Left hindlimb (tissue), 1 donor: ENCODE measurements at places on chromosomes 11 and 22.

DNA sequence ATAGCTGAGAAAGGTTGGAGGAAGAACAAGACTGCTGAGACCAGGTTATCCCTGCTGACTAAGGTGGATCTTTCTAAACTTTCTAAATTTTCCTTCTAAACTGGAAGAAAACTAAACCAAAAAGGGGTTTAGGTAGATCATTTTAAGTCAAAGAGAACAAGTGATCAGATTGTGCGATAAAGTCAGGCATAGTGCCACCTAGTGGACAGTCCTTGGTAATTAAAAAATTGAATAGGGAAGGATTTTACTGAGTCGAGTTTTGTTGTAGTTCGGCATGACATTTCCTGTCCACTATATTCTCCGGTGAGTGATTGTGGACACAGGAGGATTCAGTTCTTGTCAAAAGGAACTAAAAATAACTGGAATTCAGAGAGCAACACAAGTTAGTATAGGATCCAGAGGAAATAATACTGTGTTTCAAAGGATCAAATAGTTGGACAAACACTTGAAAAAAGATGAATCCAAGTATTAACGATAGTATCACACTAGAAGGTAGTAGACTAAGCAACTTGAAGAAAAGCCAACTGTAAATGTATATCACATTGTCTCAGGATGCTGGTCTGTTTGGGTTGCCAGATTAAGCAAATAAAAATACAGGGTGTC, 1236.4 kb downstream of the FAM181B start:
- no peak for DNase-seq

DNA sequence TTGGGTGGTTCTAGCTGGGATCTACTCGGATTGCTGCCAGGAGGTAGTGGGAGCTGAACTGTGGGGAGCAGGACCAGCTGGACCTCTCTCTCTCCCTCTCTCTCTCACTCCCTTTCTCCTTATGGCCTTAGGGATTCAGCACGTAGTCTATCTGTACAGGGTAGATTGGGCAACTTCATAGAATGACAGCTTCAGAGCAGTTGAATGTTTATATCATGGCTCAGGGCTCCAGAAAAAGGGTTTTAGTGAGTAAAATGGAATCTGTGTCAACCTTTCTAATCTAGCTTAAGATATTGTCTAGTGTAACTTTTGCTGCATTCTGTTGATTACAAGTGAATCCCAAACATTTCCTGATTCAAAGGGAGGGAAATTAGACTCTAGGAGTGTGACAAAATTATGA, 127.7 kb upstream of the PDGFD start:
- no peak for DNase-seq

DNA sequence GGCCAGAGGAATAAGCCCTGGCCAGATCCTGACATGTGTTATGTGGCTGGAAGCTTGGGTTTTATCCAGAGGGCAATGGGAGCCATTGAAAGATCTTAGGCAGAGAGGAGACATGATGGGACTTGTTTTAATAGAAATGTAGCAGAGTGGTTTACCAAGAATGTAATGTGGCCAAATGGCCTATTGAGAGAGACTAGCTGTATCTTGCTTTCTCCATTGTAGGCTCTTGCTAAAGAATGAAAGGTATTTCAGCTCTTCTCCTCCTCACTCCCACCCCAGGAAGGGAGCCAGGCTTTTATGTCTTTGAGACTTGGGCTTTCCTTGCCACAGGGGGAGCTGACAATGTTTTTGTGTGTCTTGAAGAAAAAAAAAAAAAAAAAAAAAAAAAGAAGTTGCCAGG, 82.3 kb downstream of the TRIM29 start:
- no peak for DNase-seq

DNA sequence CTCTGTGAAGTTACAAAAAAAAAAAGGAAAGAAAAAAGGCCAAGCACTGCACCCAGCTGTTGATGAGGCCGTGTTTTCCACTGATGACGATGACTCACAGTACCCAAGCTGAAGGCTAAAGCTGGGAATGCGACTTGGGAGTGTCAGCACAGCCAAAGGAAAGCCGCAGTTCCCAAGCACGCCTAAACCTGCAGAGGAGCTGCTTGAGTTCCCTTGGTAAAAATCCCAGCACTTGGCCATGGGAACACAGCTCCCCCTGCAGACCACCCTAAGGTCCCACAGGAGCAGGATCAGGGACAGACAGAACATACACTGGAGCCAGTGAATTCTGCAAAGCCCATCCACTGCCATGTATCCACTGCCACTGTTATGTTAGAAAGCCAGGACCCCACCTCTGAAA, 39.9 kb downstream of the SERGEF start:
- peak; percentile 68 for DNase-seq

- DNase-seq = no peak
Measured at GRCh38 chr11:12174477-12175143, 64.2 kb downstream of the MICAL2 start.

- no peak for DNase-seq
Measured at GRCh38 chr11:72507050-72507449, 72.7 kb upstream of the CLPB start.

GRCh38 chr11:64724863-64725532, 2.0 kb upstream of the NRXN2 start:
- DNase-seq = no peak

DNA sequence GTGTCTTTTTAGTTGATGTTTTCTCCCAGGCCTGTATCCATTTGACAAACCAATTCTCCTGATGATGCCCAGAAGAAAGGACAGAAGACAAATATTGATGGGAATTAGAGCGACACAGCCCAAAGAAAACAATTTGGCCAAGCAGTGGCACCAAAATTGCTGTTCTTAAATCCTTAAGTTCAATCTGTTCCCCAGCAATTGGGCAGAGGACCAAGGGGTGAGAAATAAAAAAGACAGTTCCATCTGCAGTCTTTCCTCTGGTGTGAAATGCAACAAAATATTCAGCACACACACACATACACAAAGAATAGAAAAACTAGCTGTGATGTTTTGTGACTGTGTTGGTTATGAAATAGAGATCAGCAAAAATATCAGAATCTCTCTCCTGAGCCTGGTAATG, 38.0 kb upstream of the ASPHD2 start:
- no peak for DNase-seq

DNA sequence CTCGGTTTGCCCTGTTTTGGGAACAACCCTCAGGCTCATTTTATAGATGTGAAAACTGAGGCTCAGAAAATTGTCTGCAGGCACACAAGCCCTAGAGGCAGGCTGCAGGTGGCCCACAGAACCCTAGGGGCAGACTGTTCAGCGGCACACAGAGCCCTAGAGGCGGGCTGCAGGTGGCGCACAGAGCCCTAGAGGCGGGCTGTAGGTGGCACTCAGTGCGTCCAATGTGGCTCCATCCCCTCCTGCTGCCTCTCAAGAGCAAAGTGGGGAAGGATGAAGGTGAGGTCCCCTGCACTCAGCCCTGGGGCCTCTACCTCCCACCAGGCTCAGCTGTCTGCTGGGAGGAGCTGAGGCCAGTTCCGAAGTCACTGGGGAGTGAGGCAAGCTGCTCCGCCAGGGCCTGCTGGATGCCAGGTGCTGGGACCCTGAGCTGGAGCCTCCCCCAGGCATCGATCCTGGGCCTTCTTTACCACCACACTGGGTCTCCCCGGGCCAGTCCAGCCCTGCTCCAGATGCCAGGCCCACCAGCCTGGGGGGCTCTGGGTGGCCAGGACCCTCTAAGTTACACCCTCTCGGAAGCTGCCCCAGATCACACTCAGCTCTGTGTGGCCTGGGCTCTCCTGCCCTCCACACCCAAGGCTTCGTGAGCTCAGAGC, 2.3 kb downstream of the ACY3 start:
- DNase-seq = no peak

- DNase-seq = no peak
Measured at GRCh38 chr11:92129811-92130210, 94.8 kb upstream of the FAT3 start.

DNA sequence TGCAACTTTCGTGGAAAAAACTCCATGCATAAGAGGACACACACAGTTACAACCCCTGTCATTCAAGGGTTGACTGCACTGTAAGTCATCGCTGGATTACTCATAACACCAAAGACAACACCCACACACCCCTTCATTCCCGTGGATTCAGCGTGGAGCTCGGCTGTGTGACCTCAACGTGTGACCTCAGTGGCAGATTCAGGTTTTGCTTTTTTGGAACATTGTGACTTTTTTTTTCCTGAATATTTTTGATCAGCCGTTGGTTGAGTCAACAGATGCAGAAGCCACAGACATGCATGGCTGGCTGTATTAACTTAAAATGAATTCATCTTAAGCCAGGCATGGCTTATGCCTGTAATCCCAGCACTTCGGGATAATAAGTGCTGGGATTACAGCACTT, 19.7 kb upstream of the MUC5AC start:
- DNase-seq = no peak

DNA sequence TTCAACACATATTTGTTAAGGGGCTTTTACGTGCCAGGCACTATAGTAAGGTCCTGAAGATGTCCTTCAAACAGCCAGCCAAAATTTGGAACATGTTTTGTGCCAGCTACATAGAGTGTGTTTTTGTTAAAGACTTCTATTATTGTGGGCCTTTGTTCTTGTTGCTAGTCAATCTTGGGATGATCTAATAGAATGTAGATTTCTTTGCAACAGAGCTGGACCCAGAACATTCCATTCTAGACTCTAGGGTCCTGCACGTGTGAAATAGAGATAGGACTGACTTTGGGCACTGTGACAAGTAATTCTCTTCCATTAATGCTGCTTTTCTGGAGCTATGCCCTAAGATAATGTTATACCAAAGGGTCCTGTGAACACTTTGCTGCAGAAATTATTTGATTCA, 16.9 kb upstream of the IPO7 start:
- DNase-seq = no peak

DNA sequence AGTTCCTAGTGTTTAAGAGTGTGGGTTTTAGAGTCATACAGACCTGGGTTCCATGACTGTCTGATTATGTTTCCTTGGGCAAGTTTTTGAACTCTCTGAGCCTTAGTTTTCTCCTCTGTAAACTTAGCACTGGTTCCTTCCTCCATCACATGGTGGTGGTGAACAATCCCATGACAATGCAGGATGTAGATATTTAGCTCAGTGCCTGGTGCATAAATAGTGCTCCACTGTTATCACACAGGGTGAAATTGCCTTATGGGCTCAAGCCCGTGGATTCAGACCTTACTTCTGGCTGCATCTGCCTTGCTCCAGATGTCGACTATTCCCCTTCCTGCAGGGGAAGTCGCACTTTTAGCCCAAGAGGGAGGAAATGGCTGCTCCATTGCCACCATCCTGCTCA, 62.7 kb downstream of the LDLRAD3 start:
- no peak for DNase-seq

DNA sequence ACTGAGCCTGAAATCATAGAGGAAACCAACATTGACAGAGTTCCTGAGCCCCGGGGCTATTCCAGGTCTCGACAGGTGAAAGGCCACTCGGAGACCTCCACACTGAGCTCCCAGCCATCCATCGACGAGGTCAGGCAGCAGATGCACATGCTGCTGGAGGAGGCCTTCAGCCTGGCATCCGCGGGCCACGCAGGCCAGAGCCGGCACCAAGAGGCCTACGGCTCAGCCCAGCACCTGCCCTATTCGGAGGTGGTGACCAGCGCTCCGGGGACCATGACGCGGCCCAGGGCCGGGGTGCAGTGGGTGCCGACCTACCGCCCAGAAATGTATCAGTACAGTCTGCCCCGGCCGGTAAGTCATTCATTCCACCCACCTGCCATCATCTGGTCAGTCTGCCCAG, 54.9 kb downstream of the C11orf91 start:
- no peak for DNase-seq

DNA sequence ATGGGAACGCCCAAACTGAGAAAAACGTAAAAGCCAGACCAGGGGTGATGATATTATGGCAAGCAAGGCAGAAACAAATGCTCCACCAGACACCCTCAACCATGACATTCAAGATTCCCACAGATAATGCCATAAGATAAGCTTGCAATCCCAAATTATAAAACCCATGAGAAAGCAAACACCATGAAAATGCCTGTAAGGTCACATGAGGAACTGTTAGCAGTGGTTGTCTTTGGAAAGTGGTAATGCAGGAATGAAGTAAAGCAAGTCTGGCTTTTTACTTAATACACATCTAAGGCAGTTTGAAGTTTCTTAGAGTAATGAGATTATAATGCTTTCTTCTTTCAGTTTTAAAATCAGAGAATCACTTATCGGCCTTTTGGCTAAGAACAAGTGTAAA, 111.0 kb downstream of the MN1 start:
- DNase-seq = no peak

DNA sequence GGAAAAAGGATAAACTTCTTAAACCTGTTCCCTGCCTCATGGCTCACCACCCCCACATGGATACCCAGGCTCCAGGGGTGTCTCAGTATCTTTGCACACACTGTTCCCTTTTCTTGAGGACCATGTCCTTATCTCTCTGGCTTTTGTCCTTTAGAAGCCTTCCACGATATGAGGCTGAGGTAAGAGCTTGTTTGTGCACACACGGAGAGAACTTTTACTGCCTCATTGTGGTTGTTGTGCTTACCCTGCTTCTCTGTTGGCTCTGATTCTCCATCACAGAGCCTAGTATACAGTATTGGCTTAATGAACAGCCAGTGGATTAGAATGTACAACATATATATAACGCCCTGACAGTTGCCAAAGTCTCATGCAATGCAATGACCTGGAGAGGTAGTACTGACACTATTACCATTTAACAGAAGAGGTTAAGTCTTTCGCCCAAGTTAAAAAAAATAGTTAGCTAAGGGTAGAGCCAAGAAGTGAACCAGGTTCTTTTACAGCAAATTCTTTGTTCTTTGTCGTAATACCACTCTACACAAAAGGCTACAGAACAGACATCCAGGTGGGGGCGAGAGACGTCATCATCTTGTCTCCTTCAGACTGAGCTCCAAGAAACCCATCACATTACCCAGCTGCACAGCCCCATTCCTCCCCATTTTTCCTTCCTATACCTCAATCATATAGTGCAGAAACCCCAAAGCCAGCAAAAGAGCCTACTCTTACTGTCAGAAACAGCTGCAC, 117.3 kb downstream of the PLEKHA7 start:
- DNase-seq = no peak

DNA sequence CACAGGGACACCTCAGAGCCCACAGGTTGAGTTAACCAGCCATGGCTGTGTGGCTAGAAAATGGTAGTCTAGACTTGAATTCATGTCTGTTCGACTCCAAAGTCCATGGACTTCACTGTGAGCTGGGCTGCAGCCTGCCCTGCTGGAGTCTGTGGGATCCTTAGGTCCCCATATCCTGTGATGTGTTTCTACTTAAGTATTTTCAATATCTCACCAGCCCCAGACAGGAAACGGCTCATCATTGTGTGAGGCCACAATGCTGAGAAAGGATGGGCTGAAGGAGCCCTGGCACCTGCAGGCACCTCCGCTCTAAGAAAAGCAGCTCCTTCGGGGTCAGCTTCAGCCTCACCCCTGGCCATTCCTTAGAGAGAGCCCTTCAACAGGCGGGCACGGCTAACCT, 93.1 kb downstream of the NAT10 start:
- DNase-seq = no peak

- no peak for DNase-seq
Measured at GRCh38 chr11:11657218-11657955, 35.6 kb upstream of the GALNT18 start.

DNA sequence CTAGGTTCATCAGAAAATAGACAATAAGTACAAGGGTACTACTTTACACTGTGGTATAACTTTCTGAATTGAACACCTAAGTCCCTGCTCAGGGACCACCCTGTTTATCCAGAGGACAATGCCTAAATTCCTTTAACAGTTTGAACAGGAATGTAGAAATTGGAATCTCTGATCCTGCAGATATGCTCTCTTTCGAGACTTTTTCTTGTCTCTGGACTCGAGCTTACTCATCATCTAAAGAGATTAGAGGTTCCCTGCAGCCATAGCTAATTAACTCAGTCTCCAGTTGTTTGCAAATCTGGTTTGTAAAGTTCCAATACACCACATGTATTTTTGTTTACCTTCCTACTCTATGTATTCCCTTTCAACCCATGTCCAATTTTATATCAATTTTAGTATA, 1.0 kb downstream of the HOATZ start:
- DNase-seq = no peak

GRCh38 chr11:73576185-73576614, 21.7 kb downstream of the FAM168A start:
- no peak for DNase-seq
